ENCODE measurements at places on chromosomes 5 and 9.

DNA sequence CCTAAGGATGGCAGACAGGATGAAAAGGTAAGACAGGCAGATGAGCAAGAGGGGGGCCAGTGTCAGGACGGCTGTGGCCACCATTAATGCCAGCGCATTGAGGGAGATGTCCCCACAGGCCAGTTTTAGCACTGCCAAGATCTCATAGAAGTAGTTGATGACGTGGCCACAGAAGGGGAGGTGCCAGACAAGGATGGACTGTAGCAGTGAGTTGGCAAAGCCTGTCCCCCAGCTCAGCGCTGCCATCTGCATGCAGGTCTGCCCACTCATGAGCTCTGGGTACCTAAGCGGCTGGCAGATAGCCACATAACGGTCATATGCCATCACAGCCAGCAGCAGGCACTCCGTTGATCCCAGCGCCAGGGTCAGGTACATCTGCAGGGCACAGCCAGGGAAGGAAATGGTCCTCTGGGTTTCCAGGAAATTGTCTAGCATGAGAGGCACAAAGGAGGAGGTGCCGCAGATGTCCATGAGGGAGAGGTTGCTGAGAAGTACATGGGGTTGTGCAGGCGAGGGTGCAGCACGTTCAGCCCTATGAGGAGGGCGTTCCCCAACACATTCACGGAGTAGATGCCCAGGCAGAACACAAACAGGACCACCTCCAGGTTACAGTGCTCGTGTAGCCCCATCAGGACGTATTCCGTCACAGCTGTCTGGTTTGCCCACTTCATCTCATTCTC, 10.8 kb downstream of the OR13J1 start:
- DNase-seq: no peak

DNA sequence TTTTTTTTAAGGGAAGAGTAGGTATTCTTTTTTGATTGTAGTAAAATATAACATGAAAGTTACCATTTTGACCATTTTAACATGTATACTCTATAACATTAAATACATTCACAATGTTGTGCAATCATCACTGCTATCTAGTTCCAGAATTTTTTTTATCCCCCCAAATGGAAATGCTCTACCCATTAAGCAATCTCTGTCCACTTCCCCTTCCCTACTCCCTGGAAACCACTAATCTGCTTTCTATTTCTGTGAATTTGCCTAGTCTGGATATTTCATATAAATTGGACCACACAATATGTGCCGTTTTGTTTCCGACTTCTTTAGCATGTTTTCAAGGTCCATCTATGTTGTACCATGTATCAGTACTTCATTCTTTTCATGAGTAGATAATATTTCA, 429.5 kb downstream of the TLE1 start:
- no peak for DNase-seq

- DNase-seq: no peak
These were observed 288.3 kb upstream of the MPDZ start for GRCh38 chr9:13567833-13568232.

DNA sequence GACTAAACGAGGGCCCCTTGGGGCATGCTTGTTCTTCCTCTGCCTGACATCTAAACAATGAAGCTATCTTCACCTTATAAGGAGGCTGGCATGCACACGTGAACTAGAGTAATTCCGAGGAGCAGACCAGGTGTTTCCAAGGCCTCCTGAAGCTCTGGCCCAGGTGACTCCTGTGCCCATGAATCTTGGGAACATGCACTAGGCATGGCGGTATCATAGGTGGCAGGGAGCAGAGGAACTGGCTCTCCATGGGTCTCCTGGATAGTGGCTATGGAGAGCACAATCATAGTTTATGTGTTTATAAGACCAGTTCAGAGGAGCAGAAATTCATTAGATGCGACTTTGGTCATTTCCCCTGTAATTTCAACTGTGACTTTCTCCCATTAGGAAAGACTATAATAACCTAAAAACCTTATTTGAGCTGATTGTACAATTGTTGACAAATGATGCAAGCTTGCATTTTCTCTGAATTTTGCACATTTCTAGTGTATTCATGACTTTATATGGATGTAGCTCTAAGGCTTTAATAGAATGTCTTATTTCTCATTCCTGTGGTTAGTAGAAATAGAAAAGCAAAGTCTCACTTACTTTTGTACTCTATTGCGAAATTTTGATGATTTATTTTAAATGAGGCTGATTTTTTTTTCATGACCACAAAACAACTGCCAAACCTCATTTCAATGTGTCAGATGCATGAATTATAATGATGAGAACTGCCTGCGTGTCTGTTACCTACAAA, 135.3 kb upstream of the RPS23 start:
- peak; percentile 96 for DNase-seq

DNA sequence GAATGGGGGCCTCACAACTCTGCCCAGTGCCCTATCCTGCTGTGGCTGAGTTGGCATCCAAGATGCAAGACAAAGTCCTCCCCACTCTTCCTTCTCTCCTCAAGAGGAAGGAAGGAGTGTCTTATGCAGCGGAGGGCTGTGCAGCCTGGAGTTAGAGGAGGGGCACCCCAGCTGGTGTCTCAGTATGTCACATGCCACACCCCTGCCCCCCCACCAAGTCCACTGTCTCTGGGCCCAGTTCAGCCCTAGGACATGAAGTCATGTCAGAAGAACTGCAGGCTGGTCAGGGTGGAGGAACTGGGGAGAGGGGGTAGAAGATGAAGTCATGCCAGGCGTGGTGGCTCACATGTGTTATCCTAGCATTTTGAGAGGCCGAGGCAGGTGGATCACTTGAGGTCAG, 28.0 kb upstream of the SLC28A3 start:
- DNase-seq: no peak

- no peak for DNase-seq
These were observed 360.5 kb upstream of the TARS1 start for GRCh38 chr5:33080287-33080686.

DNA sequence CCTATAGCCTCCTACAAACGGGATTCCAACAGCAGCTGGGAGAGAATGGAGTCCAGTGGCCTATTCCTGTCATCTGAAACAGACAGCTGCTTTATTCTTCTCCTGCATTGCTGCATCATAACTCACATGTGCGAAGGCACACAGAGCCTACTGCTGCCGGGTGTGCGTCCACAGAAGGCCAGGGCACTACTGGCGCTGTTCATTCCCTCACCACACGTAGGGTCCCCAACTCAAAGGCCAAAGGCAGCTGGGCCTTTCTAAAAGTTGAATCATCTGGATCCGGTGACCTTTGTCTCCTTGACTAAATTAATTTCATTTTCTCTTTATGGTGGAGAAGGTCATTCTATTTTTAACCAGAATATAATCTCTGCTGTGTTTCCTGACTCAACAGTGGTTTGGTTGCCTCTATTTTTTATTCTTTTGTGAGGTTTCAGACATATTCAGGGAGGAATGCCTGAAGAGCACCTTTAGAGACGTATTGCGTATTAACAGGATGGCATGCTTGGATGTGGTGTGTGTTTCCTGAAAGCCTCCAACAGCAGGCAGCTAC, 10.8 kb upstream of the SPATA24 start:
- no peak for DNase-seq

DNA sequence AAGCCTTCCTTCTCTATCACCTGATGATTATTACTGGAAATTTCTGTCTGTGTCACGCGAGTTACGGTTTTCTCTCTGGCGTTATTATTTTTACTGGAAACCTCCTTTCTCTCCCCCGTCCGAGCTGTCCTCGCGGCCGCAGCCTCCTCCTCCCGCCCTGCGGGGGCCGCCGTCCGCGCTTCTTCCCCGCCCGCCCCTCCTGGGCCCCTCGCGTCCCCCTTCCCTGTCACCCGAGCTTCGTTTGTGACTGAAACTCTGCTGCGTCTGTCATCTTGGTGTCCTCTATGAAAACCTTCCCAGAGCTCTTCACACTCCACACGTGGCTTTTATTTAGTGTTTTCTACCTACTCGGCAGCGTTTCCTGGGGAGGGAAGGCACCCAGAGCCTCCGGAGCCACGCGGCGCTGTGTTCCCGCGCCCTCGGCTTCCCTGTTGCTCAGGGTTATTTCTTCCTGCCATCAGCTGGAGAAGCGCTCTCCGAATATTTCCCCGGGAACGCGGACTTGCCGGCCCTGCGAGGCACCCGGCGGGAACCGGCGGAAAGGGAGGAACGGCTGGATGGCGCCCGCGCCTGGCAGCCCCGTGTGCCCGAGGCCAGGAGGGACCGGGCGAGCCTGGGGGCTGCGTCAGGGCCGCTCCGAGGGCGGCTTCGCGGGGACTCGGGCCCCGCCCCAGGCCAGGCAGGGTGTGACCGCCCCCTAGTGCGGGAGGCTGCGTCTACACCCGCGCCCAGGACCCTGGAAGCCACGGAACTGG, 33.9 kb downstream of the TRIP13 start:
- peak; percentile 18 for DNase-seq

- no peak for DNase-seq
These were observed 30.1 kb upstream of the PRDM12 start for GRCh38 chr9:130634191-130634768.

DNA sequence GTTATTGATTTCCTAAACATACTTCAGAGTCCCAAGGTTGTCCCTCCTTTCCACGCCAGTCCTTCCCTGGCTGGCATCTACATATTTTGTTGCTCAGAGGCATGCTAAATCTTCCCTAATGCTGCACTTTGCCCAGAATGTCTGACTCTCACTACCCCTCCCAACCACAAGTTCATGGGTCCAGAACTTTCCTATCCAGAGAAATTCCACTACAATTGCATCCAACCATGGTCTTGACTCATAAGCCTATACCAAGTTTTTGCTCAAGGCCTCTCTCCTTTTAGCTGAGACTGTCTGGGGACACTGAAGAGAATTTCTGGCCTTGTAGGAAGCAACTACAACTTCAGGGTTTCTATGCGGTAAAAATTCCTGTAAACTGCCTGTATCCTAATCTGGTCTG, 206.3 kb downstream of the BNC2 start:
- DNase-seq: peak; percentile 41

DNA sequence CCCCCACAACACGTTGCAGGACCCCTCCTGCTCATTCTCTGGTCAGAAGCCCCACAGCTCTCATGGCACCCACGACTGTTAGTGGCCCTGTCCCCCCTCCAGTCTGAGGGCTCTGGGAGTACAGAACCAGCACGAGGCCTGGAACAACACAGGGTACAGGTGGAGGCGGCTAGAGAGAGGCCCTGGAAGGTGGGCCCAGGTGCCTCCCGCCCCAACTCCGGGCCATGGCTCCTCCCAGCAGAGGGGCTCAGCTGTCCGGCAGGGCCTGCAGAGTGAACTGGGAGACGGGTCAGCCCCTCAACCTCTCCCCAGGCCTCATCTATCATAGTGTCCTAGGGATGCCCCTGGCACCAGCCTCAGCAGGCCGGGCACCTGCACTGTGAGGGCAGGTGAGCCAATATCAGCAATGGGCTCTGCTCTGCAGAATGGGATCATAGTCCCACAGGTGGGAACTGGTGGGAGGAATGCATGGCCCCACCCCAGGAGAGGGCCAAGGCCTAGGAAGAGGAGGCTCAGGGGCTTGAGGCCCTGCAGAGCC, 58.6 kb downstream of the BARX1 start:
- no peak for DNase-seq

- no peak for DNase-seq
These were observed 115.3 kb downstream of the CD180 start for GRCh38 chr5:67081261-67081660.

DNA sequence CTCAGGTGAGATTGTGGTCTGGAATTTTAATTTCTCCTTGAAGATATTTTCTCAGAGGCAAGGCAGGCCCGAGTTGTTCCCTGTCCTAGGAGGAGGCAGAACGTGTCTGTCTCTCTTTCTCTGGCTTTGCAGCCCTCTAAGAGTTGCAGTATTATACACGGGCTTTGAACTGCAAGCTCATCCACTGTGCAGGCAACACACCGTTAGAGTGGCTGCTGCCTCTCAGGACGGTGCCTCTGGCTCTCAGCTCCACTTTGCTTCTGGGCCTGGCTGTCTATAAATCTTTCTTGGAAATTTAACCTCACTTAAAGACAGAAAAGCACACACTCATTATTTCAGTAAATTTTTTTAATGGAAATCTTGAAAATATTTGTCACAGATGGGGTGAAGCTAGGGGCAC, 170.1 kb upstream of the ADCY2 start:
- DNase-seq: no peak

DNA sequence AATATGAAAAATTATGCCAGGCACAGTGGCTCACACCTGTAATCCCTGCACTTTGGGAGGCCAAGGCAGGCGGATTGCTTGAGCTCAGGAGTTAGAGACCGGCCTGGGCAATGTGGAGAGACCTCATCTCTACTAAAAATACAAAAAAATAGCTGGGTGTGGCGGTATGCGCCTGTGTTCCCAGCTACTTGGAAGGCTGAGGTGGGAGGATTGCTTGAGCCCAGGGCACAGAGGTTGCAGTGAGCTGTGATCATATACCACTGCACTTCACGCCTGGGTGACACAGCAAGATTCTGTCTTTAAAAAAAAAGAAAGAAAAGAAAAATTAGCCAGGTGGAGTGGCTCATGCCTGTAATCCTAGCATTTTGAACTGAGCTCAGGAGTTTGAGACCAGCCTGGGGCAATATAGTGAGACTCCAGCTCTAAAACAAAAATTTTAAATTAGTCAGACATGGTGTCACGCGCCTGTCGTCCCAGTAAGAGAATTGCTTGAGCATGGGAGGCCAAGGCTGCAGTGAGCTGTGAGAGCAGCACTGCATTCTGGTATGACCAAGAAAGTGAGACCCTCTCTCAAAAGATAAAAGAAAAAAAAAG, 18.0 kb downstream of the PLAA start:
- DNase-seq: no peak
